ENCODE measurements at places on chromosomes 2 and 18.

DNA sequence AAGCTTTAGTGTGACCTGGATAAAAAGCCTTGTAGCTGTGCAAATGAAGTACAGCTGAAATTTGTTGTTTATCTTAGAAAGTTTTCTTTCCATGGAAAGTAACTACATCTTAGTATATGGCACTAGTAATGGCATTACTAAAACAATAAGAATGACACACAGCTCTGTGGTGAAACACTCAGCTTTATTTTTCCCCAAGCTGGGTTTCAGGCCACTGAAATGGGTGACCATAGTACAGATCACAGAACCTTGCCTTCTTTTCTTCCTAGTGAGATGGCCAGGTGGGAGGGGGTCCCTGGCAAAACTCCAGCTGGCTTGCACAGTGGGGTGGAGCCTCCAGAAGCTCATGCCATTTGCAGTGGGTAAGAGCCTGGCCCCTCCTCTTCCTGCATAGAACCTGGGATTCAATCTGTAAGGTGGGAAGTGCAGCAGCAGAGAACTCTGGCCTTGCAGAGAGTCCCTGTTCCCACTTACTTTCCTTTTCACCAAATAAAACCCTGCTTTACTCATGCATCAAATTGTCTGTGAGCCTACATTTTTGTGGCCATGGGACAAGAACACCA is 17.6 kb upstream of the GRP start:
- no peak for DNase-seq

DNA sequence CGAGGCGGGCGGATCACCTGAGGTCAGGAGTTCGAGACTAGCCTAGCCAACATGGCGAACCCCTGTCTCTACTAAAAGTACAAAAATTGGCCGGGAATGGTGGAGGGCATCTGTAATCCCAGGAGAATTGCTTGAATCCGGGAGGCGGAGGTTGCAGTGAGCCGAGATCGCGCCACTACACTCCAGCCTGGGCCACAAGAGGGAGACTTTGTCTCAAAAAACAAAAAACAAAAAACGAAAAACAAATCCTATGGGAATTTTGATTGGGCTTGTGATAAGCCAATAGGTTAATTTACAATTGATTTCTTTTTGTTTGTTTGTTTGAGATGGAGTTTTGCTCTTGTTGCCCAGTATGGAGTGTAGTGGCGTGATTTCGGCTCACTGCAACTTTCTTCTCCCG is 24.2 kb upstream of the TOGARAM2 start:
- no peak for DNase-seq

DNA sequence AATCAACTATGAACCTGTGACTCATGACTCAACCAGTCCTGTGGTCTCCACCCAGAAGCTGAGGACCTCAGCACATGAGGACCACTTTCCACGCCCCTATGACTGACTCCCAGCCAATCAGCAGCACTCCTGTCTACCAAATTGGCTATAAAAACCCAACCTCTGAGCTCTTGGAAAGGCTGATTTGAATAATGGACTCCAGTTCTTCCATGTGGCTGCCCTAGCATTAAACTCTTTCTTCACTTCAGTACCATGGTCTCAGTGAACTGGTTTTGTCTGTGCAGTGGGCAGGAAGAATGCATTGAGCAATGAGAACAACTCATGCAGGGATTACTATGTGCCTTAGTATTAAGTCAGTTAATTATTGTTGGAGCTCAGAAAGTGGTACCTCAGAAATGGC is 78.3 kb downstream of the CMPK2 start:
- no peak for DNase-seq

- DNase-seq, result no peak
These were observed 70.7 kb upstream of the DTNB start for GRCh38 chr2:25744055-25744454.

- no peak for DNase-seq
These were observed 58.7 kb downstream of the THADA start for GRCh38 chr2:43537137-43537536.

- DNase-seq, result no peak
These were observed 24.9 kb downstream of the PECR start for GRCh38 chr2:216056739-216057138.

GRCh38 chr2:66717218-66717905 is 282.4 kb downstream of the MEIS1 start:
- DNase-seq, result no peak

DNA sequence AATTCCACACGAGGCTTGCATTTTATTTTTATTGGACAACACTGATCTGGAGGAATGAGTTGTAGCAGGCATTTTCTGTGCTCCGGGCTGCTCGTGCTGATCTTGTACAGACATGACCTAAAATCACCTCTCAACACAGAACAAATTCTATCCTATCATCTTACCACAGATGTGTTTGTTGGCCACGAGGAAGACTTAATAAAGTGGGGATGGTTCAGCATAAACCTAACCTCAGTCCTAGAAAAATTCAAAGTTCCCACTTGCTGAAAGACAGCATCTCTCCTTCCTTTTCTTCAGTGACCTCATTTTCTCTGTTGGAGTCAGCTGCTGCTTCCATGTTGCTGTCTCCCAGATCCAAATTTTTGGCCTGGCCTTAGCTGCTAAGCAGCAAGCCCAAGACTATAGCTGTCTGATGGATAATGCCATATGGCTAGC is 45.3 kb downstream of the RBKS start:
- no peak for DNase-seq

DNA sequence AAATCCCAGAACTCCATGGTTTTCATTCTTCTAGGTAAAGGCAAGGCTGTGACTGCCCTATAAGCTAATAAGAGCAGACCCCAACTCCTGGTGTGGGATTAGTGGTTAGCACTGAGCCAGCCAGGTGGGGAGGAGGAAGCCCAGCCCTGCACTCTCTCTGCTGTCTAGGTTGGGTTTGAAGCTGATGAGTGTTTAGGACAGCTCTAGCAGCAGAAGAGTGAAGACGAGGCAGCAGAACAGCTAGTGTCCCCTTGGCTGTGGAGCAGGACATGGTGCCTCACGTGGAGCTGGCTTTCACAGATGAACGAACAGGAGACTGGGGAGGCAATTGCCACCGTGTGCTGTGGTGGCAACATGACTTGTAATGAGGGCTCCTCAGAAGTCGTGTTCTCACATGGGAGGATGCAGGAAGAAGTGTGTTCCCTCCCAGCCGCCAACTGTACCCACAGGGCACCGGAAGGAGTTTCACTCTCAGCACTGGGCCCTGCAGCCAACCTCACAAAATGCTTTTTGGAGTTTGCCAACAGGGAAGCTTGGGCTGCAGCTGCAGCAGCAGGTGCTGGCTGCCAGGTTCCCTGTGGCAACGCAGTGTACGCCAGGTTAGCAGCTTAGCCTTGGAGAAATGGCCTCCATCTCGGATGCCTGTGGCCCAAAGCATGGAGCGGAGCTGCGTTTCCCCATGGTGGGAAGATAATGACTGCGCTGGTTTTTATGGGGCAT is 328.2 kb downstream of the SETBP1 start:
- DNase-seq, result no peak

GRCh38 chr2:172339371-172340010 is 87.9 kb upstream of the ITGA6 start:
- no peak for DNase-seq

- DNase-seq, result no peak
These were observed 490.4 kb upstream of the ID2 start for GRCh38 chr2:8191427-8191826.

DNA sequence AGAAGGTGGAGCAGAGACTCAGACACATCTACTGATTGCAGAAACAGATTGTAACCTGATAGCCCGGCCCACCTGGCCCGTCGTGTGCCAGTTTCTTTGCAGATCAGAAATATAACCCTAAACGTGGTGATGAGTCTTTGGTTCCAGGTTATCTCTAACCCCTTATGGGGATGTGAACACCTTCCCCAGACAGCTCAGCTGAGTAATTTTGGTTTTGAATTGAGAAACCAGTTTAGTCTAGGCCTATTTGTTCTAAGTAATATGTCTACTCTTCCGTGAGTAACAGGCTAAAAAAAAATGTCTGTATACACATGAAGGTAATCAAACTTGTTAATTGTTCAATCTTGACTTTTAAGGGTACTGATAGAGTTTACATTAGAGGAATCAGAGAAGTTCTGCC is 35.7 kb downstream of the RASGRP3 start:
- DNase-seq, result no peak

- DNase-seq, result no peak
These were observed 756 bp upstream of the NAGK start for GRCh38 chr2:71067567-71068217.

- no peak for DNase-seq
These were observed 33.0 kb upstream of the METTL21A start for GRCh38 chr2:207658156-207658555.

DNA sequence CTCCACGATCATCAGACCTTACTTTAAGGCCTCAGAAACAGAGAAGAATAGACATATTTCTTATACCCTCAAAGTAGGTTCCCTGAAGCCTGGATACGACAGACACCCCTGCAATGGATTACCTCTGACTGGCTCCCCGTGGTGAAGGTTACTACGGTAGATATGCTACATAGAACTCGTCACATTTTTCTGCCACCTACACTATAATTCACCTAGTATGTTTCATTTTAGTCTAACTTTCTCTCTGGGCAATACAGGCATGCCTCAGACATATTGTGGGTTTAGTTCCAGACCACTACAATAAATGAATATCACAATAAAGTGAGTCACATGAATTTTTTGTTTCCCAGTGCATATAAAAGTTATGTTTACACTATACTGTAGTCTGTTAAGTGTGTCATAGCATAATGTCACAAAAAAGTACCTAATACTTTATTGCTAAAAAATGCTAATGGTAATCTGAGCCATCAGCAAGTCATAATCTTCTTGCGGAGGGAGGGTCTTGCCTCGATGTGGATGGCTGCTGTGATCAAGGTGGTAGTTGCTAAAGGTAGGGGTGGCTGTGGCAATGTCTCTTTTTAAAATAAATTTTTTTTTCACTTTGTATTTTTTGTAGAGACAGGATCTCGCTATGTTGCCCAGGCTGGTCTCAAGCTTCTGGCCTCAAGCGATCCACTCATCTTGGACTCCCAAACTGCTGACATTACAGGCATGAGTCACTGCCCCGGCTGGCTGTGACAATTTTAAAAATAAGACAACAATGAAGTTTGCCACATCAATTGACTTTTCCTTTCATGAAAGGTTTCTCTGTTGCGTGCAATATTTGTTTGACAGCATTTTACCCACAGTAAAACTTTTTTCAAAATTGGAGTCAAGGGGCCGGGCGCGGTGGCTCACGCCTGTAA is 64.6 kb downstream of the TGIF1 start:
- DNase-seq, result no peak

DNA sequence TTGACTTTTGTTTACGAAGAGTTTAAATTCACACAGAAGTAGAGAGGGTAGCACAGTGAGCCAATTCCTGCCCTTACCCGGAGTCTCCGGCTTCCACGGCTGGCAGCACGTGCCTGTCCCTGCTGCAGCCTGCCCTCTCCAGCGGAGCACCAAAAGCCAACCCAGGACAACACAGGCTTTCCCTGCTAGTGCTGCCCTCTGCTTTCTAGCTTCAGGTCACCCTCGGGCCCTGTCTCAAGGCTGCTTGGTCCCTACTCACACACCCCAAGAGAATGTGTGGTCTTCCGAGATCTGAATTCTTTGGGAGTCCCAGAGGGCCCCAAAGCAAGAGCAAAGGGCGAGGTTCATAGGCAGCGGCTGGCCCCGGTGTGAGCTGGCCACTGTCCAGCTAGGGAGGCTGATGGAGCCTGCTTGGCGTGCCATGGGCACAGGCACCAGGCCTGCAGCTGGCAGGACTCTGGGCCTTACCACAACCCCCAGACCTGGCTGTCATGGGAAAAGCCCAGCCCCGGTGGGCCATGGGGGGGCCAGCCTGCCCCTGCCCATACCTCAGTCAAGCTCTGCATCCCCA is 7.0 kb upstream of the HS6ST1 start:
- DNase-seq, result no peak

DNA sequence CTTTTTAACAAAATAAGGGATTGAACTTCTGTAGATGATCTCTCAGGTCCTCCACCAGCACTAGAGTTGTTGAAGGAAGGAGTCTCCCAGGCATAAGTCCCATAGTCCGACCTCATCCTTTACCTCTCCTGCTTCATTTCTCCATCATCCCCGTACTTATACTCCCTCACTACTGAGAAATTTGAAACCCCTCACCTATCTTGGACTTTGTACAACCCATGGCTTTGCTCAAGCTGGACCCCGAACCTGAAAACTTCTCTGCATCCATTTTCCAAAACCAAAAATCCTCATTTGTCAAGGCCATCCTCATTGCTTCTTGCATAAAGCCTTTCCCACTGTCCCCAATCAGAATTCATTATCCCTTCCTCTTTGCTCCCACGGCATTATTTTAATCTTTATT is 482 bp upstream of the NHEJ1 start:
- DNase-seq, result no peak

DNA sequence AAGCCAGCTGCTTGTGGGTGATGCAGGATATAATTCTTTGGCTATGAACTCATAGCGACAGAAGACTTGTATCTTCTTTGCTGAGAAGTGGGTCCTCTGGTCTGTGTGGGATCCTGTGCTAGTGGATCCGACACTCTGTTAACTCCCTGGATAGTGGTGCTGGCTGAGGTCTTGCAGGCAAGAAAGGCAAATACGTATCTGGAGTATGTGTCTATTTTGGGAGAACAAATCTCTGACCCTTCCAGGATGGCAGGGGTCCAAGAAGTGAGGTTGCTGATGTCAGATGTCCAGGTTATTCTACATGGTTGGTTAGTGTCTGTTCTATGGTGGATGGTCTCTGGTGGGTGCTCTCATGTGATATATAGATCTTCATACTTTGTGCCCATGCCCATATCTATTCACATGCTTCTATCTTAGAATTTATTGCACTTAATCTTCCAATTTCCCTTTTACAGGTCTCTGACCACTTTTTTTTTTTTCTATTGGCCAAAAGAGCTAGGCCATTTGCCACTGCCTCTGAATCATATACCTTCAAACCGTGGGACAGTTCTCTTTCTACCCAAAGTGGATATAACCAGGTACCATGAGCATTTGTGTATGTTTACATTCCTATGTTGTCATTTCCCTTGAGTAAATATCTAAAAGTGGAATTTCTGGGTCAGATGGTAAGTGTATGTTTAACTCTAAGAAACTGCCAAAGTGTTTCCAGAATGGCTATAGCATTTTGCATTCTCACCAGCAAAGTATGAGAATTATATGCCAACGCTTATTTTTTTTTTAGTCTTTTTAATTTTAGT is 45.1 kb upstream of the RBMS1 start:
- no peak for DNase-seq

- DNase-seq, result peak; percentile 80
These were observed 2.7 kb downstream of the GPC1 start for GRCh38 chr2:240437861-240438809.

DNA sequence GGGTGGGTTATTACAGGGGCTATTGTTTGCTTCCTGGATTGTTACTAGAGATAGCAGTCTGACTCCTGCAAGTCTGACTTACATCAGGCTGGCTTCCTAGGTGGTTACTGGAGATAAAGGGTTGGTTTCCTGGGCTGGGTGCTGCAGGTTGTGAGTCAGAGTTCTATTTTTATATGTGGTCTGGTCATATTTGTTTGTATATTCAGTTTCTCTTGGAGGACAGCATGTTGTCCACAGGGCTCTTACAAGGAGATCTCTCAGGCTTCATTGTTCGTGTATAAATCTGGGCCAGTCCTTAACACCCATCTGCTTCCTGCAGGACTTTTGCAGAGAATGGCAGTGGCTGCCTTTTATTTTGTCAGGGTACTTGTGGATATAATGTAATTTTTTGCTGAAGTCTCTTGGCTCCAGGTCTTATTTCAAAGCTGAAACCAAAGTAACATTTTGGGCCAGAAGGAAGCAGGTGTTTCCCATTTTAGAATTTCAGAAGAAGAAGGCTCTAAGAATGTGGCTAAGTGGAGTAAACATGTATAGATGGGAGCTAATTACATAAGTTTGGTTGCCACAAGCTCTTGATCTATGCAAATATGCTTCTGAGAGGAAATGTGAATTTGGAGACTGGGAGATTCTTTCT is 65.9 kb upstream of the SLC16A14 start:
- DNase-seq, result no peak
